Panc1 (cell line): ENCODE measurements at places on chromosomes 13 and 19. TPM values are rescaled to one million over a fixed set of nuclear protein-coding genes. Genes with fewer than 3 reads are reported as not detected.

DNA sequence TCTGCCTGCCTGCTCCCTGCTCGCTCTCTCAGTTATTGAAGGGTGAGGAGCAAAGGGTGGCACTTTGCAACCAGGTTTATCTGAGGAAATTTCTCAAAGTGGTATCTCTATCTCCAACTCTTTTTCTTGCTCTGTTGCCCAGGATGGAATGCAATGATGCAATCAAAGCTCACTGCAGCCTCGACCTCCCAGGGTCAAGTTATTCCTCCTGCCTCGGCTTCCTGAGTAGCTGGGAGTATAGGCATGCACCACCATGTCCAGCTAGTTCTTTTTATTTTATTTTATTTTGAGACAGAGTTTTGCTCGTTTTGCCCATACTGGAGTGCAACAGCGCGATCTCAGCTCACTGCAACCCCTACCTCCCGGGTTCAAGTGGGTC lies 4.9 kb downstream of the ACTMAP start:
- no peaks in the 10 kb centered on the region for H3K27me3 ChIP-seq
- no peak overlapping the region for H3K27ac ChIP-seq
- H3K4me3 ChIP-seq = no peak overlapping the region
- peaks cover 10% of the 10 kb centered on the region for H3K4me1 ChIP-seq

GRCh38 chr13:76883236-76883635 lies 3.0 kb downstream of the KCTD12 start:
- no peak overlapping the region for H3K4me3 ChIP-seq
- H3K4me1 ChIP-seq = no peaks in the 10 kb centered on the region
- H3K36me3 ChIP-seq = no peaks in the 10 kb centered on the region
- H3K27me3 ChIP-seq = 0 out of 2 replicates have a peak, but pooled peaks cover 2% of the 10 kb centered on the region

GRCh38 chr13:106550570-106551135 lies 15.2 kb upstream of the EFNB2 start:
- no peak overlapping the region for H3K27ac ChIP-seq
- H3K4me1 ChIP-seq = no peaks in the 10 kb centered on the region
- H3K27me3 ChIP-seq = no peaks in the 10 kb centered on the region

CATSPERD gene
- 0.08 TPM for total RNA-seq

CD33 gene
- total RNA-seq = 0.13 TPM
